ENCODE measurements at places on chromosomes 4 and X.
A peak's percentile ranks its signal among the peaks of the same experiment; 100 is the strongest.

DNA sequence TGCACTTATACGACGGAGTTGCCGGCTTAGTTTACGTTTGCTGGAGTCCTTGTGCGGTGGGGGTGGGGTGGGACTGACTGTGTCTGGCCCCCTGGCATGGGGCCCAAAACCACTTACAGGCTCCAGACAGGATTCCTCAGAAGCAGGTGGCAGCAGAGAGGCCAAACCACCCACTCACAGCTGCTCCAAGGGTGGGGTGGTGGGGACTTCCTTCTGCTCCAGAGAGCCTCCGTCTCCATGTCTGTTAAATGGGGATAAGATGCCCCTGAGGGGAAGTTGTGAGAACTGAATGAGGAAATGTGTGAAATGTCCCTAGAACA is 36.7 kb downstream of the PSAPL1 start:
- DNase-seq: no peak

- no peak for DNase-seq
Observed at GRCh38 chr4:127479031-127479622, 153.6 kb upstream of the INTU start.

DNA sequence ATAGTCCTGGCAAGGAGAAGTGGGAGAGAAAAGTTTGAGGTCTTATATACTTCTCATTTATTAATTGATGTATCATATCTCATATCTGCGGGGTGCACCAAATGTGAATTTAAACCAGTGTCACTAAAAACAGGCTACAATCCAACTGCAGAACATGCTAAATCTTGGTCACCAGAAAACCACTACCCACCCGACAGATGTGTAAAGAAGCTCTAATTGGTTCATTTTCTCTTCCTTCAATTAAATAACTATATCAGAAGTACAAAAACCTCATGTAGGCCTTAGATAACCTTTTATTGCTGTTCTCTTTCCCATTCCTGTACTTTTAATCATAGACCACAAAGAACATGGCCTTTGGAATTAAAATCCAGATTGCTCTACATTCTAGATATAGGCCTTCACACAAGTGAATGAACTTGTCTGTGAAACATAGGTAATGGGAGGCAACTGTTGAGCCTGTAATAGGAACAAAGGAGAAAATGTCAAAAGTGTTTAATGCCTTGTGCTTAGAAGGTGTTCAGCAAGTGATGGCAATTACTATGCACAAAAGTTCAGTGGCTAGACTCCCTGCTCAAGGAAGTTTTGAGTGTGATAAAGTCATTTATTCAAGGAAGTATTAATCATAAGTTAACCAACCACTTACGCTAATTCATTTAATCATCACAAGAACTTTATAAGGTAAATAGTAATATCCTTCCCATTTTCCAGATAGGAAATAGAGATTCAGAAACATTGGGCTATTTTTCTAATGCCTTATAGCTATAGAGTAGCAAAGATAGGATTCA is 425.6 kb downstream of the INPP4B start:
- DNase-seq: no peak

DNA sequence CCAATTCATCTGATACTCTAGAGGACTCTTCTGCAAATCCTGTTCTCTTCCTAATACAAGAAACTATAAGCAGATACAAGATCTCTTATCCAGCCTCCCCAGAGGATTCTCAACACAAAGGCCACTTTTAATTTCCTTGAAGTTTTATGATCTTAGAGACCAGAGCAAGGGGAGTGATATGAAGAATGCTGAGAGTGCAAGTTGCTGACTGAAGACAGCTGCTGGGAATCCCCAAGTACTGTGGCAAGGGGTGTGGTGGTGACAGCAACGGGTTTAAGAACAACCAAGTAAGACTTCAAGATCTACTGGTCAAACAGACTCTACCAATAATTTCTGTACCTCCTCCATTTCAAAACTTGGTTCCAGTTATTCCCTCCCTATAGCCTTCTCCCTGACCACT is 7.0 kb downstream of the AMMECR1 start:
- peak; percentile 8 for DNase-seq

GRCh38 chr4:59180161-59180560 is 2020.0 kb upstream of the ADGRL3 start:
- no peak for DNase-seq

DNA sequence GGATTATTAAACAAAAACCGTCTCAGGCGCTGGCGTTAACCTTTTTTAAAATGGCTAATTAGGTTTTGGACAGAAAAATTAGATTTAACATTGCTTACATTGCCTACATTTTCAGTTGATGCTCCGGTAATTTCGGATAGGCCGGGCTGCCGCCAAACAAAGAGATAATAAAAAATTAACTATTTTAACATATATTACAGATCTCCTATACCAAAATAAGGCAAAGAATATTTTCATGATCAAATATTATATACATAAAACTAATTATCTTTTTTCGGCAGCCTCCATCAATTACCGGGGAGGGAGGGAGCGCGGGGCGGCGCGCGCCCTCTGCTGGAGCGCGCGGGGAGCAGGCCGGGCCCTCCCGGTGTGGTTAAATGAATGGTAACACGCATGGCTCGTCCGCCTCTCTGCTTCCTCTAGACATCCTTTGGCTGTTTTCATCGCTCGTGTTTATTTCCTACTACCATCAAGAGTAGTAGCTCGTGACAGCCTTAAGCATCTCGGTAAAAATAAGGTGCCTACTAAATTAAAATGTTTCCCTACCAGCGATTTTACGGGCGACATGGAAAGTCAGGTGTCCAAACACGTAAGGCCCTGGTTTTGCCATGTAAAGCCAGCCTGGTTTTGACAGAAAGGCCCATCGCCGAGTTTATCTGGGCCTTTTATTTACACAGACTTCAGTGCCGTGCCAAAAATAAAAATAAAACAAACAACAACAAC is 52.4 kb upstream of the TMEM33 start:
- DNase-seq: peak; percentile 34

DNA sequence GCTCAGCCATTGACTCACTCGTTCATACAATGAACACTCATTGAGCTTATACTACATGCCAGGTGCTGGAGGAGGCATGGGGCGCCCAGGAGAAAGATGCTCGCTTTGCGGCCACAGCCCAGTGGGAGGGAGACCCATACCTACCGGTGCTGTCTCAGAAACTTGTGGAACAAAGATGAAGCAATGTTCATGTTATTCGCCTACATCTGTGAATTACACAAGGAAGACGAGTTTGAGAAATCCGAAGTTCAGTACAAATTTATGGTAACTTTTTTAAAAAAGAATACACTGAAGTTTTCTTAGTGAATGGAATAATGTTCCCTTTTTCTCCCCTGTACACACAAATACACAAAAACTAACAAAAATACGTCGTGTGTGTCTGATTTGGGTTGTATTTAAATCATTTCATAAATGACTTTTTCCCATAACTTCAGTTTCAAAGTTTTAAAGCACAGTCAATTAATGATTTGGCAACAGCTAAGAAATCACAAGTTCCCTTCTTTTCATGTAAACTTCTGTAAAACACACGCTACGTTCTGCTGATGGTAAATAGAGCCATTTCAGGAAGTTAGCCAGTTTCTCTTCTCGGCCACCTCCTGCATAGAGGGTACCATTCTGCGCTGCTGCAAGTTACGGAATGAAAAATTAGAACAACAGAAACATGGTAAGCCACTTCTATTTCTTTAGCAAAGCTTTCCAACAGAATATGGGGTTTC is at the start of gene TLR8:
Gene TLR8 (plus strand): TSS at position 575 of the 716 bp plus-strand sequence. CDS start 87 bp downstream, at position 662.
- no peak for DNase-seq

- no peak for DNase-seq
Observed at GRCh38 chr4:874056-874455, 48.1 kb upstream of the CPLX1 start.

DNA sequence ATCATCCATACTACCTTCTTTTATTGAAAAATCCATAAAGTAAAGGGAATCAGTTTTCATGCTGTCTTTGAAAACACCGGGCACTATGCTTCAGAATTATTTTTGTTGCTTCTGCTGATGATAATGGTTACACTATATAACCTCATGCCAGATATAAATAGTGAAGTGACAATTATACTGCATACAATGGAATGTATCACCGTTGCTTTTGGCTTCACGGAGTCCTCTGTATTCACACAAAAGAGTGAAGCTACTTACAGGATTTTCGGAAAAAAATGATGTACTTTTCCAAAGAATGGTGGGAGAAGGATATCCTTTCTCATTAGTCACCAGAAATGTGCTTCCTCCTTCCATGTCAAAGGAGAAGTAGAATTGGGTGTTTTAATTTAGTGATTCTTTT is 159.1 kb upstream of the PITX2 start:
- DNase-seq: no peak
